ENCODE measurements at places on chromosomes 5 and 9. TPM values are rescaled to one million over a fixed set of nuclear protein-coding genes. Genes with fewer than 3 reads are reported as not detected.
A peak's percentile ranks its signal among the peaks of the same experiment; 100 is the strongest.

The PDCD1LG2 gene
- 0.13 TPM for polyA plus RNA-seq

The AFAP1L1 gene
- polyA plus RNA-seq, result 18.4 TPM

The MYORG gene
- 9.9 TPM for polyA plus RNA-seq

The RORB gene
- 0.13 TPM for polyA plus RNA-seq

The ARID3C gene
- polyA plus RNA-seq, result not detected

The HRCT1 gene
- not detected for polyA plus RNA-seq

The KIF24 gene
- 6.5 TPM for polyA plus RNA-seq

The PCDHA11 gene
- 0.16 TPM for polyA plus RNA-seq

The MYMK gene
- polyA plus RNA-seq, result not detected

DNA sequence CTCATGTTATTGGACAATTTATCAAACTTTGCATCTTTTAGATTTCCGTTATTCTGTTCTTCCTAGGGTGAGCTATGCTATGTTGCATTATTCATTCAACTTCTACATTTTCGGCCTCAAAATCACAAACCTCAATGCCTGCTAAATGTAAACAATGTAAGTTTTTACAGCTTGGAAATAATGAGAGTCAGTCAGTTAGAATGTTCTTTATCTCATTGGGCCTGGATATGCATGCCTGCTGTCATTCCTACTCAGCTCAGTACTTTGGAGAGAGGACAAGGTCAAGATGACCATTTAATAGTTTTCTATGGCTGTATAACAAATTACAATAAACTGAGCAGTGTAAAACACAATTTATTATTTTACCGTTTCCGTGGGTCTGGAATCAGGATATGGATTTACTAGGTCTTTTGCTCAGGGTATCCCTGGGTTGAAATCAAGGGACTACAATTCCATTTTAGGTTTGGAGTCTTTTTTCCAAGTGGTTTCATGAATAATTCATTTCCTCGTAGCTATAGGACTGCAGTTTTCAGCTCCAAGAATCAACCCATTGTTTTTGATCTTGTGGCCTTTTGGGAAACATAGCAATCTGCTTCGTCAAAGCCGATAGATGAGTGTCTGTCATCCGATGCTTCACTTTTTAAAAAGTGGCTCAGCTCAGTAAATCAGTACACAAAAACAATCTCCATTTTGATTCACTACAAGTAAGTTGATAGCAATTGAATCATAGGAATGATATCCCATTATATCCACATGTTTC is 1143.2 kb upstream of the CDH6 start:
- no peak for DNase-seq

DNA sequence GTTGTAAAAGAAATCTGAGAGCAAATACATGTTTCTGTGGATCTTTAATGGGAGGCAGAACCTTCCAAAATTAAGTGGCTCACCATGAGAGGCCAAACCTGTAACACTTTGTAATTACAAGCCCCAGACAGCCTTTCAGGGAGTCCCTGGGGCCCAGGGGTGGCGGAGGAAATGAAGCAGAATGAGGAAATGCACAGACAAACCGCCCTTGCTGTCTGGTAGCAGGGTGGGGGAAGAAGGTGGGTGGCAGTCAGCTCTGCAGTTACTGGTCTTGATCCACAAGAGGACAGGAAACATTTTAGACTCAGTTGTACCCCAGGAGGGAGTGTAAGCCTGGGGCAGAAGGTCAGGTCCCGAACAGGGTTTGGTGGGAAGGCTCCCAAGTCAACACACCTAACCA is 6.5 kb downstream of the ARL14EPL start:
- no peak for DNase-seq

- DNase-seq, result no peak
These were observed 341.8 kb upstream of the CTNND2 start for GRCh38 chr5:12246036-12246435.

GRCh38 chr9:124000161-124000783 is 11.3 kb upstream of the LHX2 start:
- no peak for DNase-seq

GRCh38 chr5:159331093-159331973 is 1.0 kb upstream of the IL12B start:
- no peak for DNase-seq

GRCh38 chr9:129989362-129989708 is 53.7 kb downstream of the FNBP1 start:
- no peak for DNase-seq

- no peak for DNase-seq
These were observed 22.9 kb downstream of the C5orf15 start for GRCh38 chr5:133945568-133945967.

DNA sequence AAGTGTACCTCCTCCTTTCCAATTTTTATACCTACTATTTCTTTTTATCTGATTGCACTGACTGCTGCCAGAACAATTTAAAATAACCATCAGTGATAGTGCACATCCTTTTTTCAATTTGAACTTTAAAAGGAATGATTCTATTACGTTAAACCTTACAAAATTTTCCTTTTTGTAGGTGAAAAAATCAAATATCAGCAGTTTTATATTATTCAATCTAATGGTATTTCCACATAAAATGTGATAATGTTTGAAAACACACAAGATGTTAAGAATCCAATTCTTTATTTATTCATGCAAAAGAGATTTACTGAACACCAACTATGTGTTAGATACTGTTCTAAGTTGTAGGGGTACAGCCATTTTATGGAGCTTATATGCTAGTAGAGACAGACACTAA is 105.7 kb downstream of the GDNF start:
- DNase-seq, result no peak

GRCh38 chr5:140324617-140325241 is 21.7 kb downstream of the HBEGF start:
- no peak for DNase-seq

DNA sequence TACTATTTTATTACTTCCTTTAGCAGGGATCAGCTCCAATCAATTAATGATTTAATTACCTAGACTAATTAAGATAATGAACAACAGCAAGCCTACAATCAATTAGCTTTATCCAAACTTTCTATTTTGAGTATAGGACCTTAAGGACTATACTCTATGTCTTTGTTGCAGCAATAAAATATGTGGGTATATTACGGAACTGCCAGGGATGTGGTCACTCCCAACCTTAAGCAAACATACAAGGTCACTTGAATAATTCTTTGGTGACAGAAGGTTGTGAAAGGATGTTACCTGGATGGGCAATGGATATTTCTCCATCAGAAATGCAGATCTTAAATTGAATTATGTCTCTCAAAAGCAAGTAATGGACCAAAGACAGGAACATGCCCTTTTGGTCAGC is 907.4 kb upstream of the DMAC1 start:
- no peak for DNase-seq

DNA sequence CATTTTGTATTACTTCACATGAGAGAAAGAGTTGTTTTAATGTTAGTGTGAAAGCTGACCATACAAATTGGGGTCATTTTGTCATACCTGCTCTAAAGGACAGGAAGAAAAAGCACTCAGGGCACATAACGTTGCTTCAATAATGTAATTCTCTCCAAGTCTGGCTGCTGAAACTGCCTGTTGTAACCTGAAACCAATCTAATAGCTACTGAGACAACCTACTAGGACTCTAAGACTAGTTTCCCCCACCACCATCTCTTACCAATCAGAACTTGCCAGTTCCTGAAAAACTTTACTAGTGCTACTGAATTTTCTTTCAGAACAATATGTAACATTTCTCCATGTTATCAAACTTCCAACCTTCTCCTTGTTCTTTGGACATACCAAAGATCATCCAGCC is 374.7 kb downstream of the PTPRD start:
- no peak for DNase-seq

GRCh38 chr5:170430866-170431437 is 41.8 kb upstream of the KCNMB1 start:
- DNase-seq, result no peak

DNA sequence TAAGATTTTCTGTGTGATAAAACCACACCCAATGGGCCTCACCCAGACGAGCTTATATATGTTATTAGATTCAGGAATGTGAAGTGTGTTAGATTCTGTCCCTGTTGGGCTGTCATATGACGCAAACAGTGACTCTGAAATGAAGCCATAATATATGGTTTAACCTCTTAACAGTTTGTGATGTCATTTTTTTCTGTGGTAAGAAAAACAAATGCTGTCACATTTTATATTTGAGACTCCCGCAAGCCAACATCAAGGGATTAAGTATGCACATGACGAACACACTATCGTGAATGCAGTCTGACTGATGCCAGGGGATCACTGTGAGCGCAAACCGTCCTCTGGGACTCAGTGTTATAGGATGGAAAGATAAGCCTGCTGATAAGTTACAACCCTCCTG is 321.7 kb downstream of the SH3GL2 start:
- no peak for DNase-seq

DNA sequence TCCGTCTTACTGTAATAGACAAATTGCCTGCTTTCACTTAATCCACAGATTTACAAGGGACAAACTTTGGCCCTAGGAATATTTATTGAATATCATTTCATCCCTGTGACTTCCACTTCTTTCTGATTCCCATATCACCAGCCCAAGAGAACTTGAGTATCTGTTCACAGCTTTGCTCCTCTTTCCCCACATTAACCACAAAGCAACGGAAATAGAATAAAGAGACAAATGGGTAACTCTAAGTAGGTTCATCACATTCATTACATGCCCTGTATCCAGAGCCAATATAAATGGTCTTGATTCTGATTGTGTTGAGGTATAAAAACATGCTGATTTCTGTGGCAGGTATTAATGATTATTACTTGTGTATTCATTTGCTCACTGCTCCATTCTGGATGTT is 41.9 kb downstream of the TMEM252 start:
- DNase-seq, result no peak

DNA sequence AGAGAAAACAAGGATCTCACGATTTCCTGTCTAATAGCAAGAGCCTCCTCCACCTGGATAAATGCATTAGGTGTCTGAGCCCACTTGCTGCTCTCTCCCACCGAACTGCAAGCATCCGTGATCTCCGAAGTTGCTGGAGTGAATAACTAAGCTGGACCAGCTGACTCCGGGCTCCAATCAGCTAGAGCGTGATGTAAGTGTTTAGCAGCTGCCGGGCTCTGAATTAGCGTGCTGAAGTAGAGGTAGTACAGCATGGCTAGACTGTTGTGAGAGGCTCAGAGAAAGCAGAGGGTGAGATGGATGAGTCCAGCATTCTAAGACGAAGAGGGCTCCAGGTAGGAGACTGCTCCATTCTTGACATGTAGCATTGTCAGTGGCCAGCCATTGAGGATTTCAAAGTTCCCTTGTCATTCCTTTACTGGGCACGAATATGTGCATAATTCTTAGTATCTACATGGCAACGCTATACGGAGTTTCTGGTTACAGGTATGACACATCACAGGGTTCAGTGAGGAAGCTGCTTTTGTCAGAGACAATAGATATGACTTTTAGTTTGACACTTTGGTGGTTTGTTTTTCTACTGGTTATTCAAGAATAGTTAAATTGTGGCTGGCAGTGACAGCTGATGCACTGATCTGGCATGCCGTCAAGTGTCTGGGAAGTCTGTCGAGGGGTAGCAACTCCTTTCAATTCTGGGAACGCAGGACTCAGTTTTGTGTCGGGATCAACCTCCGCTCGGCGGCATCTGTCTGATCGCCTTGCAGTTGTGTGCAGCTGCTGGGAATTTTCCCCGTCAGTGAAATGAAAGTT is 232.6 kb downstream of the MAST4 start:
- peak; percentile 71 for DNase-seq

DNA sequence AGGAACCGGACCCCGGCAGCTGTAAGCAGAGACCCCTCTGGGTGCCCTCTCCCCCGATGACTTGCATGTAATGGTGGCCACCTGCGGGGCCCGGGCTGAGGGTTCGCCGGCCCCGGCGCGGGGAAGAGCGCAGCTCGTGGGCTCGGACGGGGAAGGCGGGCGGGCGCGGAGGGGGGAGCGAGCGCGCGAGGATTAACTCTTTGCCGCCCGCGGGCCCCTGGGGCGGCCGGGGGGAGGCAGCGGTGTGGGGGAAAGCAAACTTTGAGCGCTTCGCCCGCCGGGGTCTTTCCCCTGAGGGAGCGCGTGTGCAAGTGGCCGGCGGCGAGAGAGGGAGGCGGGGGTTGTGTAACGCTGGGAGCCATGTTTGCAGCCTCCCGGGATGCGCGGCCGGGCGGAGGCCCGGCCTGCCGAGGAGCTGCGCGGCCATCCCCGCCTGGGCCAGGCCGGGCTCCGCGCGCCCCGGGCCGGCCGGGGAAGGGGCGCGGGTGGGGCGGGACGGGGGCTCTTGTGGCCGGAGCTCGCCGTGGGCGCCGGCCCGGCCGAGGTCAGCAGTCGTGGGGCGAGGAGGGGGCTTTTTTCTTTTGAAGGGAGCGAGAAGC is 547 bp downstream of the ANP32B start:
- DNase-seq, result peak; percentile 58

GRCh38 chr5:113333411-113333810 is 101.4 kb downstream of the TSSK1B start:
- no peak for DNase-seq

- DNase-seq, result no peak
These were observed 798 bp downstream of the MEGF9 start for GRCh38 chr9:120713257-120714087.

DNA sequence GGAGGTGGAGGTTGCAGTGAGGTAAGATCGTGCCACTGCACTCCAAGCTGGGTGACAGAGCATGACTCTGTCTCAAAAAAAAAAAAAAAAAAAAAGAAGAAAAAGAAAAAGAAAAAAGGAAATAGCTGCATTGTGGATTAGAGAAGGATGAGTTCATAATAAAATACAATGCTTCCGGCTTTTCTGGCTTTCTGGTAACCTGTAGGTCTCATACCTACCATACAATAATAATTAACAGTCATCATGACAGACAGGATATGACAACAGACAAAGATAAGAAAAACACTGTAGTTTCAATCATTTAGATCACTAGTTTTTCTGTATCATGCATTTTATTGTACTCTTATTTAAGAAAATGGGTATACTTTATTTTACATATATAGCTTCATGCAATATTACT is 40.7 kb upstream of the TRPM3 start:
- no peak for DNase-seq

GRCh38 chr9:31520301-31521085 is 864.0 kb upstream of the ACO1 start:
- DNase-seq, result no peak

- no peak for DNase-seq
These were observed 8.5 kb upstream of the NEURL1B start for GRCh38 chr5:172632346-172633092.

DNA sequence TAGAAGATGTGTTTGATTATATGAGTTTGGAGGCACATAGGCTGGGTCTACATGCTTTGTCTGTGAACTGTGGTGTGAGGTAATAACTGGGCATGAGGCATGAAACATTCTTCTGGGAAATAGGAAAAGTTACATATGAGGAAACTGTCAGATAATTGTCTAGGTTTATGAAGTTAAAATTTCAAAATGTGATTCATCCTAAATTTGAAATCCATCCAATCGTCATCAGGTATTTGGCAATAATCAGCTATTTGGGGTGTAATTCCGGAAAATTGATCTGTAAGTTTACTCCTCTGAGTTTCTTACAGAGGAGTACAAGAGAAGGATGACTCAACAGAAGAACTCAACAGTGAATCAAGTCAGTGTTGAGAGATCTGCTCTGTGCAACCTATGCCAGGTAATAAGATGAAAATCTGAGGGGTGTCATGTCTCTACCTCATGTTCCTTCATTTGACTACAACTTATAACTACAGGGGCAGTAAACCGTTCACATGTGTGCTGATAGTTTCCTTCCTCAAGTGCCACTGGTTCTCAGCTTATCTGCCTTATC is 1171.6 kb upstream of the CDH18 start:
- DNase-seq, result no peak

All from right renal cortex interstitium (tissue), 3 donors.